Mesenteric fat pad (tissue), 1 donor: ENCODE measurements at places on chromosomes 6 and 20. TPM values are rescaled to one million over a fixed set of nuclear protein-coding genes. Genes with fewer than 3 reads are reported as not detected.

The FLOT1 gene
- total RNA-seq, result 190 TPM

The COL21A1 gene
- 1.3 TPM for total RNA-seq

The CRISP2 gene
- total RNA-seq, result not detected

The CD93 gene
- 105 TPM for total RNA-seq

The MYL9 gene
- total RNA-seq, result 518 TPM

The RALGAPB gene
- 29.7 TPM for total RNA-seq

GRCh38 chr6:41470029-41470330 lies 76.2 kb upstream of the FOXP4 start:
- DNase-seq, result no peak

GRCh38 chr6:122631571-122632249 lies 21.5 kb downstream of the PKIB start:
- no peak for DNase-seq

DNA sequence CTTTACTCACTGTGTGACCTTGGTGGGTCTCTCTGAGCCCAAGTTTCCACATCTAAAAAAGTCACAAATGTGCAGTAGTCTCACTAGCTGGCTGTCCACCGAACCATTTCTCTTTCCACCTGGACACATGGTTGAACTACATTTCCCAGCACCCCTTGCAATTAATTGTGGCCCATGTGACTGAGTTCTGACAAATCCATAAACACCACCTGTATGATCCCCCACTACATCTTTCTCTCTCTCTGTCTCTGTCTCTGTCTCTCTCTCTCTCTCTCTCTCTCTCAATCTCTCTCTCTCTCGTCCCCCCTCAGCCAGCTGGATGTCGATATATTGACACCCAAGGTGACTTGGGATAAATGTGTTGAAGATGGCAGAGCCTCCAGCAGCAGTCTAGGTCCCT lies 42.8 kb downstream of the SNHG17 start:
- DNase-seq, result no peak

DNA sequence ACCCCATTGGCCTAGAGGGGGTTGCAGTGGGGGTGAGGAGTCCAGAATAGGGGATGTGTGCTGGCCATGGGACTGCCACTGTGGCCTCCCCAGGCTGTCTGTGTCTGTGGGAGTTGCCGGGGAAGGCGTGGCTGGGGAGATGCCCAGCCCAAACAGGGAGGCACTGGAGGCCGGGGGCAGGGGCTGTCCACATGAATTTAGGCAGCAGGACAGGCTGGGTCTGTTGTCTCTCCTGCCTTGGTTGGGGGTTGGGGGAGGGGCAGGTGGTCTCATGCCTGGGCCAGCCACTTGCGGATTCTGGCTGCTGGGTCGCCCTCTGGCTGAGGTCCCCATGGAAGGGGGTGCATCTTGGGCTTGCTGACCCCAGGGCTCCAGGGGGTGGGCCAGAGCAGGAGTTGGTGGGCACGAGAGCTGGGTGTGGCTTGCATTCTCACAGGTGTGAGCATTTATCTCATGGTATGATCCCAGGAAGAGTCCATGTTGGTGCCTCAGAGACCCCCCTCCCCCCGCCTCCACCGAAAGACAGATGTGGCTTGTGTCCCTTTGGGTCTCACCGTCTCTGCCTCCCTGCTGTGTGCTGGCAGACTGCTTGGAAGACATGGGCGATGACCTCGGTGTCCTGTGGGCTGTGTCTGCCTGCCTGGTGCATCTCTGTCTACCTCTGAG lies 4.0 kb downstream of the SOX18 start:
- DNase-seq, result no peak

DNA sequence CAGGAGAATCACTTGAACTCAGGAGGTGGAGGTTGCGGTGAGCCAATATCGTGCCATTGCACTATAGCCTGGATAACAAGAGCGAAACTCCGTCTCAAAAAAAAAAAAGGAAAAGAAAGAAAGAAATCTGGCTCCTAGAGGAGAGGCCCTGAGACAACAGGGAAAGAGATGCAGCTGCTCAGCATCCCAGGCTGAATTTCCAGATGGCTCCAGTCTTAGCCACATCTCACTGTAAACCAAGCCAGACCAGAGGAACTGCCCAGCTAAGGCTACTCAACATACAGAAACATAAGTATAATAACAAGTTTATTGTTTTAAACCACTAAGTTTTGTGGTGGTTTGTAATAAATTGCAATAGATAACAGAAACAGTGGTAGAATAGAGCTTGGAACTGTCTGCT lies 38.5 kb upstream of the TASP1 start:
- no peak for DNase-seq

DNA sequence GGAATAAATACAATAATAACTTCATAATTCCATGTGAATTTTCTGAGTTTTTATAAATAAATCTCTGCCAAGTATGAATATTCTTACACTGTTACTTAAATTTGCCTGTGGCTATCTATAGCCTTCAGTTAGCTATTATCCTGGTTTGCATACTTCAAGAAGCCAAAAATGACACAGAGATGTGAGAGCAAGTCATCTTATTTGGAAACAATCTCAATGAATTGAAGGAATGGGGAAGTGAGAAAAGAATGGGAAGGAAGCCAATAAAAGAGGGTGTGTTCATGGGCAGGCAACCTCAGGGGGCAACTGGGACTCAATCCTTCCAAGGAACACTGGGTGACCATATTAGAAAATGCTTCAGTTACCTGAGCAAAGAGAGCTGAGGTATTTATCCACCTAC lies 9.9 kb downstream of the HAO1 start:
- DNase-seq, result no peak

DNA sequence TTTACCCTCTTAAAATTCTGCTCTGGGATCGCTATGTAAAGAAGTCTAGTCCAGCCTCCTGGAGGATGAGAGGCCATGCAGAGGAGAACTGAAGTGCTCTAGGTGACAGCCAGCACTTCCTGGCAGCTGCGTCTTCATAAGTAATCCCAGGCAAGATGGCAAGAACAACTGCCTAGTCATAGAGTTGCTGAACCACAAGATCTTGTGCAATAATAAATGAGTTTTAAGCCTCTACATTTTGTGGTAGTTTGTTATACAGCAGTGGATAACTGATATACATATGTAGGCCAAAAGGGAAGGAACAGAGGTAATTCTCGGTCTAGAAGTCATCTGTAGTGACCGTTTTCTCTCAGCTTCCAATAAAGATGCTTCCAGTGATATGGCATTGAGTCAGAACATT lies 103.8 kb upstream of the FLRT3 start:
- DNase-seq, result no peak

- no peak for DNase-seq
Measured at GRCh38 chr6:13453771-13454251, 33.6 kb downstream of the GFOD1 start.

DNA sequence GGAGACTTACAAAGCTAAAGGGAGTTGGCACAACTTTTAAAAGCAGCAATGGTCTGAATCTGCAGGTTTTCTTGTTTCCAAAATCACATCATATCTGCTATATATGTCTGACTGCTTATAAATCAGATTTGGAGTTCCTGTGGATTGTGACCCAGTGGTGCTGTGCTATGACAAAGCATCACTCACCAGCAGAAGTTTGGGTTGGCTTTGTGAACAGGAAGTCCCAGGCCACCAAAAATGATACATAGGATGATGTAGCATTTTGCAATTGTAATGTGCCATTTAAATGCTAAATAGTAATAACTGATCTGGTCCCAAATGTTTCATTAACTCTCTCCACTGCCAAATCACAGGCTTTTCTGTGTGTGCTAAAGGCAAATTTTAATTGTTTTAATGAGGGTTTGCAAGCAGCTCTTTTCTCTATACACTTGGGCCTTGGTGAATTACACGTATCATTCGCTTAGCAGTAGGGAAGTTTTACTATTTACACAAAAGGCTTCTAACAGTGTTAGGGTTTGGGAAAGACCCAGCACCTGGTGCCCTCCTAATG lies 60.8 kb downstream of the SYNDIG1 start:
- no peak for DNase-seq

- DNase-seq, result no peak
Measured at GRCh38 chr6:8441452-8441851, 6.1 kb upstream of the SLC35B3 start.

DNA sequence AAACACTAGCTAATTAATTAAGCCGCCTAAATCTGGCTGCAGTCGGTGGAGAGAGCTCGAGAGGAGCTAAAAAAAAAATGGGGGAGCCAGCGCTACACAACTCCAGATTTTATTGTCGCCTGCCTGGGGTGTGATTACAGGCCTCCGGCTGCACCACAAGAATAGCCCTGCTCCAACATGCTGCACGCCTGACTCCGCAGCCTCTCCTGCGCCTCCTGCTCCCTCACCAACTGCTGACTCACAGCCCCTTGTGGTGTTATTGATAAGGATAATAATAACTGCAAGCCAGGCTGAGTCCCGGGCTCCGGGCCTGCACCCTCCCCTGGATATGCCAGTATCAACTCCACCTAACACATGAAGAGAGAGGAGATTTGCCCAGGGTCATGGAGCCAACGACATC lies 16.8 kb downstream of the SIRPA start:
- no peak for DNase-seq
